EH (cell line): ENCODE measurements at places on chromosomes 7 and 10.

GRCh38 chr10:102962267-102962666 lies 44.2 kb downstream of the CNNM2 start:
- peak; percentile 51 for DNase-seq

DNA sequence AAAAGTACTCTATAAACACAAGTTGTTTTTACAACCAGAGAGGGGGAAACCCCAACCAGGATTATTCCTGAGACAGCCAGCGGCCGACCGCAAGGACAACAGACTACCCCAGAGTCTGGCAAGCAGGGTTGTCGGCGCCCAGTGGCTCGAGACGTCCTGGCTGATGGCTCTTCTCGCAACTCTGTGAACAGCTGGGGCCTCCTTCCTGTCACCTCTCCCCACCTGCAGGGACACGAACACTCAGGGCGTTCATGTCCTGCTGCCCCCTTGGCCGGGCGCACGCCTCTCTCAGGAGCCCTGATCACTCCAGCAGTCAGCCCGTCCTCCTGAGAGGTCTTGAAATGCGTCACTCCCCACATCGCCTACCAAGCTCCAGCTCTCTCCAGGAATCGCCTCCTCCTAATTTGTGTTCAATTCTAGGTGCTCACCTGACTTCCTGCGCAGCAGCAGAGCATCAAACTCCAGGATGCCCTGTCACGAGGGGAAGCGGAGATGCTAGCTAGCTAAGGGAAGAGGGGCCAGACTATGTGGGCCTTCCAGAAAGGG lies 66.4 kb upstream of the TNRC18 start:
- DNase-seq: no peak

- DNase-seq: no peak
These were observed 11.6 kb upstream of the CHST15 start for GRCh38 chr10:124105045-124105444.

DNA sequence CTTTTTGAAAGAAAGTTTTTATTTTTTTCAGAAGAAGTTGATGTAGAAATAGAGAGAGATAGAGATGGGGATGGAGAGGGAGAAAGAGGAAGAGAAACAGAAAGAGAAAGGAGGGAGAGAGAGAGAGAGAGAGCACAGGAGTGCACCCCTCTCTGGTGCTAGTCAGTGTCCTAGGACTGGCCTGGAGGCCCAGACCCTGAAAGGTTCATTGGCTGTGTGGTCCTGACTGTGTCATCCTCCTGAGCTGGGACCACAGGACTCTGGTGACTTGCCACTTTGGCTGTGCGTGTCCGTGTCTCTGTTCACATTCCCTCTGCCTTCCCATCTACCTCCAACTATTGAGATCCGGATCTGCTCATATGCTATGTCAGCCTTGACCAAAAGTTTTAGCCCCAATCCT lies 62.1 kb upstream of the SHH start:
- DNase-seq: no peak

DNA sequence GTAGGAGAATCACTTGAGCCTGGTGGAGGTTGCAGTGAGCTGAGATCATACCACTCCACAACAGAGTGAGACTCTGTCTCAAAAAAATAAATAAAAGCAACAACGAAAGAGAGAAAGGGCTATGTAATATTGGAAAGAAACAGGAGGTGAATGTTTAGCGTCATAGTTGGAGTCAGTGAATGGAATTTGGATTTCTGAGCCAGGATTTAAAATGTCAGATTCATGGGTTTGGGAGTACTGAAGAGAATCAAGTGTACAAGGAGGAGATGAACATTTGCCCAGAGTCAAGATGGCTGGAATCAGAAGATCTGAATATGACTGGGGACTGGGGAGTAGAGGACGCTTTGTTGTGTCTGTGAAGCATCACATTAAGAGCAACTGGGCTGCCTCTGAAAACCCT lies 366.4 kb downstream of the GALNT17 start:
- no peak for DNase-seq

DNA sequence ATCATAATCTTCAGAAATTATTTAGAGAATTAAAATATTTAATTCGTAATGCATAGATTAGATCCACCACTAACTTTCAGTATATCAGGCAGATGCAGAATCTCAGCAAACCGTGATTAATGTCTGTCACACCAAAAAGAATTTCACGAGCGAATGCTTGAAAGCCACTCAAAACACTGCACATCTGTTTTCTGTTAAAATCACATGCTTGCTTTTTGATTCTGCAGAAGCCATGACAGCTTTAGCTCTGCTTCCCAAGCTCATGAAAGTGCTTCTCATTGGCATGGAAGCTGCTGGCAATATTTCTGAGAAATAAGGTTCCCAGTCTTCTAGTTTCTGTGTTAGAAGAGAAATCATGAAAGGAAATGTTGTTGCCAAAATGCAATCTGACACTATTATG lies 837.8 kb upstream of the LRRN3 start:
- DNase-seq: peak; percentile 71

- peak; percentile 52 for DNase-seq
These were observed 18.0 kb downstream of the RNLS start for GRCh38 chr10:88565072-88565471.
